ENCODE measurements at places on chromosomes 5 and 9. TPM values are rescaled to one million over a fixed set of nuclear protein-coding genes. Genes with fewer than 3 reads are reported as not detected.

Gene TICAM2
- 0.42 TPM for total RNA-seq

Gene TAF11L5
- 0.83 TPM for total RNA-seq

Gene GLT6D1
- not detected for total RNA-seq

GRCh38 chr5:148927307-148927946 lies 101.0 kb downstream of the ADRB2 start:
- DNase-seq: no peak

- DNase-seq: no peak
Measured at GRCh38 chr5:6255956-6256355, 122.4 kb downstream of the MED10 start.

DNA sequence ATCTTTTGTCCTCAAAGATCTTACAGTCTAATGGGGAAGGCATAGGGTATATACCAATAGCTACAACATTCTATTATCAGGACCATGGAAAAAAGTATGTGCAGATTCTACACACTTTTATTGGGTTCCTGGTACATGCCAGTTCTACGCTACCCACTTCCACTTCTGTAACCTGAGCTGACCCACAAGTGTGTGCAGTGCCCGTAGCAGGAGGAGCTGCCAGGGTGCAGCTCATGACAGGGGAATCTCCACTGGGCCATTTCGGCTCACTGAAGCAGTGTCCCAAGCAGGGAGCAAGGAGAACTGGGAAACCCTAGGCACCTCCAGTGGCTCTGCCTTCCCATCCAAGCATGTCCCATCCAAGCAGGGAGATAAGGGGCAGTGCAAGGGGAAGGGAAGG lies 60.4 kb downstream of the FOXI1 start:
- DNase-seq: no peak

All from glutamatergic neuron (in vitro differentiated cells).